NK-92 treated with Interleukin-12 subunit alpha and Interleukin-12 subunit beta, amount 100 ng/mL, for 24 hours (cell line): ENCODE measurements at places on chromosomes 4 and X.
A peak's percentile ranks its signal among the peaks of the same experiment; 100 is the strongest.

- DNase-seq, result no peak
These were observed 28.2 kb downstream of the HTT-AS start for GRCh38 chr4:3046162-3046561.

DNA sequence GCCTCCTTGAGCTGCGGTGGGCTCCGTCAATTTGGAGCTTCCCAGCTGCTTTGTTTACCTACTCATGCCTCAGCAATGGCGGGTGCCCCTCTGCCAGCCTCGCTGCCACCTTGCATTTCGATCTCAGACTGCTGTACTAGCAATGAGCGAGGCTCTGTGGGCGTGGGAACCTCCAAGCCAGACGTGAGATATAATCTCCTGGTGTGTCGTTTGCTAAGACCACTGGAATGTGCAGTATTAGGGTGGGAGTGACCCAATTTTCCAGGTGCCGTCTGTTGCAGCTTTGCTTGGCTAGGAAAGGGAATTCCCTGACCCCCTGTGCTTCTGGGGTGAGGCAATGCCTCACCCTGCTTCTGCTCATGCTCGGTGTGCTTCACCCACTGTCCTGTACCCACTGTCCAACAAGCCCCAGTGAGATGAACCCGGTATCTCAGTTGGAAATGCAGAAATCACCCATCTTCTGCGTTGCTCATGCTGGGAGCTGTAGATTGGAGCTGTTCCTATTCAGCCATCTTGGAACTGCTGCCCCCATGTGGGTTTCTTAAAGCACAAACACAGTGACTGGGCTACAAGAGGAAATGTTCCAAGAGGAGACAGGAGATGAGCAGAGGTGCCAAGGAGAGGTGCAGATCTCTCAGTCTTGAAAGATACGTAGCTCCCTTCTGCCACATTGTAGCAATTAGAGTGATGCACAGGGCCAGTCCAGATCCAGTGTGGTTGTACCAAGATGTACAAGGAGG lies 193.0 kb upstream of the IGFBP7 start:
- DNase-seq, result no peak

GRCh38 chr4:102454981-102455685 lies 46.0 kb upstream of the NFKB1 start:
- no peak for DNase-seq

- no peak for DNase-seq
These were observed 60.8 kb upstream of the ESX1 start for GRCh38 chrX:104315555-104315954.

DNA sequence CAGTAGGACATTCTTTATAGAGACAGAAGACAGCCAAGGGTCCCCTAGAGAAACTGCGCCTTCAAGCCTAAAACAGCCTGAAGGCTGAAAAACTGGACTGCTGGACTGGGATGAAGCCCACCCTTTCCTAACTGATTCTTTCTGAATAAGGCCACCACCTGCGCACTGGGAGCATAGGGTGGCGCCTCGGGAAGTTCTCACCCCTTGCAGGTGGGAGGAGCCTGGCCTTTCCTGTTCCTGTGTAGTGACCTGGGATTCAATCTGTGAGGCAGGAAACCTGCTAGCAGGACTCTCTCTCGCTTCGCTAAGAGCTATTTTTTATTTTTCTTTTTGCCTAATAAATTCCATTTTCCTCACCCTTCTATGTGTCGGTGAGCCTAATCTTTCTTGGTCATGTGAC lies 61.8 kb upstream of the KLHL13 start:
- DNase-seq, result no peak

- no peak for DNase-seq
These were observed 371.3 kb downstream of the FBXW7 start for GRCh38 chr4:152164561-152164960.

- no peak for DNase-seq
These were observed 71.6 kb upstream of the SORBS2 start for GRCh38 chr4:185883591-185883990.

DNA sequence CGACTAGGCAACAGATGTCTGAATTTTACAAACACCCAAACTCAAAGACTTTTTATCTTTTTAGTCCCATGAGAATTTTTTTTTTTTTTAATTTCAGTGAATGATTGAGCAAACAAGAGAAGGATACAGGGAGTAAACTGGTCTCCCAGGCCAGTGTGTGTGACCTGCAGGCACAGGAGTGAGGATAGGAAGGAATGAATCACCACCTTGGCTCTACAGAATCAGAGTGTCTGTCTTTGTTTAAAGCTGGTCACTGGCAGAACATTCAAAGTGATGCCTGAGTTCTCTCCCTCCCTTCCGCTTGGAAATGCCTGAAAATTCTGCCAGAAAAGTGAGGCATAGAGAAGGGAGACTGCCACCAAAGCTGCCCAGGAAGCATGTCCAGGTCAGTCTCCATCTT lies 69.5 kb downstream of the PARM1 start:
- DNase-seq, result no peak

DNA sequence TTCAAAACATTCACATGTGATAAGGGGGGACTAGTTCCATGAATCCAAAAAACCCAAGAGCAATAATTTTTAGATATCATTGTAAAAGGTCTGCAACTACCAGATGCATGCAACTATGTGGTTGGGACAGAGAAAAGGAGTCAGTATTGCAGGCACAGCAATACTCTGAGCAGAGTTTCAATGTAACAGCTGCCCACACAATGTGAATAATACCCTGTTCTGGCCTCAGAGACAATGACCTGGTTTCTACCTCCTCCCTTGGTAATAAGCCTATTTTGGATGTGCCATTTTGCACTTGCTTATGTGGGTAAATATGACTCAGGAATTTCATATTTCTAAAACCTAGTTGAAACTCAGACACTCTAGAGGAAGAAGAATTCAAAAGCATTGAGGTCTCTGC lies 194.8 kb upstream of the RASGEF1B start:
- DNase-seq, result no peak

GRCh38 chr4:16606691-16607090 lies 291.8 kb downstream of the LDB2 start:
- DNase-seq, result no peak

DNA sequence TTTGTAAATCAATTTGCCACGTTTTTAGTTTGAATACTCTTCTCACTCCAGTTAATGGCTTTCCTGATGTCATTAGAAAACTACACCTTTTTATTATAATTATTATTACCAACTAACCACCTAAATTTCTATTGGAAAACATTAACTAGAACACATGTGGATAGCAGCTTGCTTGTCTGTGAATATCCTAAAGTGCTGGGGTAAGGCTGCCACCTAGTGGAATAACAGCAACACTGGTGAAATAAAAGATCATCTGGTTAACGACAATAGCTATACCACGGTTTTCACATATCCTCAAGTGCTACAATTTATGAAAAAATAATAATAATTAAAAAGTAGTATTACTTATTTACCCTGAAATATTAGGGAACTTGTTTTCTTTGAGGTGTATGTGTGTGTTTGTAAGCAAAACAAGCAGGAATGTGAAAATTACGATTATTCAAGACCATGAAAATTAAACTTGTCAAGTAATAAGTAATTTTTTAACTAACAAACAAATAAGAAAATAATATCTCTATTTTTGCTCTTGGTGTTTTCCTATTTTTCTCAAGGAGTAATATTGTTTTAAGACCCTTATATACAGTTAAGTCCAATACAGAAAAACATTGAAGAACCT lies 130.1 kb upstream of the TECRL start:
- DNase-seq, result peak; percentile 21

DNA sequence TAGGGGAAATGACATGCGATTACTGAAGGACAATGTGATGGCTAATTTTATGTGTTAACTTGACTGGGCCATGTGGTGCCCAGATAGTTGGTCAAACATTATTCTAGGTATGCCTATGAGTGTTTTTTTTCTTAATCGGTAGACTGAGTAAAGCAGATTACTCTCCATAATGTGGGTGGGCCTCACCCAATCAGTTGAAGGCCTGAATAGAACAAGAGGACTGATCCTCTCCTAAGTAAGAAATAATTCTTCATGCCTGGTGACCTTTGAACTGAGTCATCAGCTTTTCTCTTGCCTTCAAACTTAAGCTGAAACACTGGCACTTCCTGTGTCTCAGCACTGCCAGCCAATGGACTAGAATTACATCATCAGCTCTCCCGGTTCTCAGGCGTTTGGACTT lies 164.0 kb upstream of the FGF13 start:
- no peak for DNase-seq

DNA sequence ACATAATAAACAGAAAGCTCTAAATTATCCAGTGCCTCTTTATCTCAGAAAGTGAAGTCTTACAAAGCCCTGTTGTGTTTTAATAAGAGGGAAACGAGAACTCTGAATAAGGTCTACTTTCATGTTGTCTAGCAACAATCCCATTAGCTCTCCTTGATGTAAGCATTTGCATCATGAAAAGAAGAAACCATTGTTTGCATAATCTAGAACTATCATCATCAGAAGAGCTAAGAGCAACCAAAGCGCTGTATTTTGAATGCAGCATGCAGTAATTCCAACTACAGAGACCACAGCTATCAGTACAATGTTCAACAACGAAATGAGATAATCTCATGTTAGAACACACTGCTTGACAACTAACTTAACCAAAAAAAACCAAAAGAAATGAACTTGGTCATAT lies 257.1 kb downstream of the CAMK2D start:
- no peak for DNase-seq

GRCh38 chrX:28649541-28649940 lies 62.3 kb downstream of the IL1RAPL1 start:
- DNase-seq, result no peak

GRCh38 chrX:11472879-11473278 lies 179.7 kb downstream of the AMELX start:
- DNase-seq, result no peak

GRCh38 chr4:26204911-26205370 lies 115.9 kb upstream of the RBPJ start:
- DNase-seq, result no peak

DNA sequence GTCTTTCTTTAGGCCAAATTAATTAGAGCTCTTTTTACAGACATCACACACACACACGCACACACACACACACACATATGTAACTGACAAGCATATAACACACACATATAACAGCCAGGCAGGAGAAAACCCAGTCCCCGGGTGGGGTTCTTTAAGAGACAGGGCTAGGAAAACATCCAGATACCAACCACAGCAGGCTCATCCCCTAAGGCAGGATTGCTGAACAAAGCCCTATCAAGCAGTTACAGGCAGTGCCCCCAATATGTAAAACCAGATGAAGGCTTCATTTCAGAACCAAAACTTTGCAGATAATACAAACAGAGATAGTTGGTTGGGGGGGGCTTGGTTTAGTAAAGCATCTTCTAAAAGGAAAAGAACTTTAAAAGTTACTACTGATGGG lies 18.0 kb upstream of the FAM47E start:
- no peak for DNase-seq

- no peak for DNase-seq
These were observed 1999.0 kb downstream of the ARAP2 start for GRCh38 chr4:34245276-34245675.

- no peak for DNase-seq
These were observed 396.8 kb upstream of the GRIA3 start for GRCh38 chrX:122787231-122787630.

- no peak for DNase-seq
These were observed 3.5 kb upstream of the VMA21 start for GRCh38 chrX:151393514-151393913.

DNA sequence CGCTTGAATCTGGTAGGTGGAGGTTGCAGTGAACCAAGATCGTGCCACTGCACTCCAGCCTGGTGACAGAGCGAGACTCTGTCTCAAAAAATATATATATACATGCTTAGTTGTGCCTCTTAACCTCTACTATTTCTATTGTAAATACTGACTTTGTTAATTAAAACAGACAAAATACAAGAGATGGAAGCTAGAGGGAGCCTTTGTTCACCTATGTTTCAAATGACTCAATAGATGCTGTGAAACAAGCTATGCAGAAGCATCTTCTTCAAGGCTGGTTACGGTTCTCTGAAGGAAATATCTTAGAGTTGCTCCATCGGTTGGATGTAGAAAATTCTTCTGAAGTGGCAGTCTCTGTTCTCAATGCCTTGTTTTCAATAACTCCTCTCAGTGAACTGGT lies 6.2 kb downstream of the NCAPG start:
- no peak for DNase-seq

DNA sequence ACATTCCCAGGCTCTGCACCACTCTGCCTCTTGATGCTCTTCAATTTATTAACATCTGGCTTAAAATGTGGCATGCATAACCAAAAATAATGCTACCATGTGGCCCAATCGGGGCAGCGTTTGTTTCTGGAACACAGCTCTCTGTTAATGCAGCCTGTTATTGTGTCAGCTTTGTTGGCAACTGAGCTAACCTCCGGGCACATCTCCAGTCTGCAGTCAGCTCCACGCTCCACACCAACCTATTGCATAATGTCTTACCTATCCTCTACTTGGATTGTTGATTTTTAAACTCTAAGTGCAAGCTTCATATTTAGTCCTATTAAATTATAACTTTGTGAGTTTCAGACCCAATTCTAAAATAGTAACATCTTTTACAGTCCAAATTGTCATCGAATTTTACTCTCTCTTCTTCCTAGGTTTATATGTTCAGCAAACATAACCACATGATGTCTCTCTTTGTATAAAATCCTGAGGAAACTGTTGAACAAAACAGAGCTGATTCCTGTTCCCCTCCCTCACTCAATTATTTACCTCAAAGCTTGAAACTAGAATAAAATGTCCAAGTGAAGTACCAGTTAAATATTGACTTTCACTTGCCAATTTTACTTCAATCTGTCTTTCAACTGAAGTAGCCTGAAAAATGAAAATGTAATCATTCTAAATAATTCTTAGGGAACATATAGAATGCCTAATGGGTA lies 92.2 kb upstream of the RAPGEF2 start:
- no peak for DNase-seq

GRCh38 chrX:148865277-148866210 lies 365.1 kb downstream of the AFF2 start:
- no peak for DNase-seq

DNA sequence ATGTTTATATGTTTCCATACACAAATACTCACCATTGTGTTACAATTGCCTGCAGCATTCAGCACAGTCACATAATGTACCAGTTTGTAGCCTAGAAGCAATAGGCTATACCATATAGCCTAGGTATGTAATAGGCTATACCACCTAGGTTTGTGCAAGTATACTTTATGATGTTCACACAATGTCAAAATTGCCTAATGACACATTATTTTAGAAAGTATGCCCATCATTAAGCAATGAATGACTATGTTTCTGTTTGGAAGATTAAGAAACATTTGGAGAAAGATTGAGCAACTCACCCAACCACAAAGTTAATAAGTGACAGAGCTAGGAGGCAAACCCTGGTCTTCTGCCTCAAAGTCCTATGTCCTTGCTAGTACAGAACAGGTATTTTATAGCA lies 96.8 kb upstream of the GRIA3 start:
- no peak for DNase-seq

- DNase-seq, result no peak
These were observed 90.7 kb downstream of the WDFY3 start for GRCh38 chr4:84875636-84876371.

DNA sequence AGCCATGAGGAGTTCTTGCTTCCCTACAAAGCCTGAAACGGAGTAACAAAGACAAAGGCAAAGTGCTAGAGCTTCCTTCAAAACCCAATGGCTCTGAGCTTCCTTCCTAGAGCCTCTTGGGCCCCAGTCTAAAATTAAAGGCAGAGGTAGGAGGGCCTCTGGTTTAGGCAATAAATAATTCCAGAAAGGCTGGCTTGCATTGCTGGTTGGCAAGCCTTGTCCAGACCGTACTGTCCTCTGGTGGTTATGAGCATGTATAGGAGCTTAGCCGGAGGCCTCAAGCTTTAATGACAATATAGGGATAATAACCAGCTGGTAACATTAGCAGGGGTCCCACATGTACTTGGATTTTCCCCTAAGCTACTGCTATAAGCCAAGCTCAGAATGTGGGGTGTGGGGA lies 237.3 kb downstream of the AR start:
- DNase-seq, result no peak

GRCh38 chrX:17822351-17822750 lies 38.7 kb downstream of the RAI2 start:
- DNase-seq, result no peak

GRCh38 chr4:1500966-1501753 lies 94.9 kb upstream of the NKX1-1 start:
- no peak for DNase-seq
